ENCODE measurements at places on chromosomes 2 and 18.

- DNase-seq, result no peak
- H3K4me3 ChIP-seq, result no peak overlapping the region
- no peak overlapping the region for H3K27ac ChIP-seq
- no peaks in the 10 kb centered on the region for H3K36me3 ChIP-seq
- no peaks in the 10 kb centered on the region for H3K4me1 ChIP-seq
Measured at GRCh38 chr2:16096962-16097361, 156.6 kb downstream of the MYCN start.

DNA sequence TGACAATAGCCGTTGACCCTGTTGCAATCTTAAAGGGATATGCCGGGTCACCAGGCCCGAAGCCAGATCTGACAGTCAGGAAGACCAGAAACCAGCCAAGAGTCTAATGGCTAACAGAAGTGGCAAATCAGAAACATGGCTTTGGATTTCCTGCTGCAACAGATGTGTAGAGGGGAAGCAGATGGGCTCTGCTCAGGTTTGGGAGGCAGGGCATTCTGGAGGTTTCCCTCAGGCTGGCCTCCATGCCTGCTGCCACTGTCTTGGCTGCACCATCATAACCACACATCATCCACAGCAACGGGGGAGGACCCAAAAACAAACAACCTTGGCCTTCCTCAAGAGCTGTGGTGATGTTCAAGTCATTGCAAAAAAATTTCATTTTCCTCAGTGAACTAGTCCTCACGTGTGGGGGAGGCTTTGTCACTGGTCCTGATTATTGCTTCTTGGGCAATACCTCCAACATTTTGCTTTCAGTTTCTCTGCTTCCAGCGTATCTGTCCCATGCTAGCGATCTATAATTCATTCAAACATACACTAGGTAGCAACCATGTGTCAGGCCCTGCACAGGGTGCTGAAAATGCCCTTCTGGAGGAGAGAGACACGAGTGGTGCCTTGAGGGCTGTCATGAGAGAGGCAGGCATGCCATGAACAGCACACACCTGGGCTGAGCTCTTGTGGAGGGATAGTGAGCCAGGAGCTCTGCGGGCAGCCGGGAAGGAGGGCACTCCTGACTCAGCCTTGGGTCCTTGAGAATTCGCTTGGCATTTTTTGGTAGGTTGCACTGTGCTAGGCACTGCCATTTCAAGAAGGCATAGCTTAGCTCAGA, 48.2 kb upstream of the LGALSL start:
- H3K27ac ChIP-seq, result no peak overlapping the region
- H3K36me3 ChIP-seq, result no peaks in the 10 kb centered on the region
- no peak overlapping the region for H3K4me3 ChIP-seq
- H3K27me3 ChIP-seq, result peaks cover 6% of the 10 kb centered on the region
- DNase-seq, result no peak

GRCh38 chr2:183533021-183533420, 408.8 kb downstream of the NUP35 start:
- DNase-seq, result no peak
- no peak overlapping the region for H3K27ac ChIP-seq
- no peaks in the 10 kb centered on the region for H3K4me1 ChIP-seq

DNA sequence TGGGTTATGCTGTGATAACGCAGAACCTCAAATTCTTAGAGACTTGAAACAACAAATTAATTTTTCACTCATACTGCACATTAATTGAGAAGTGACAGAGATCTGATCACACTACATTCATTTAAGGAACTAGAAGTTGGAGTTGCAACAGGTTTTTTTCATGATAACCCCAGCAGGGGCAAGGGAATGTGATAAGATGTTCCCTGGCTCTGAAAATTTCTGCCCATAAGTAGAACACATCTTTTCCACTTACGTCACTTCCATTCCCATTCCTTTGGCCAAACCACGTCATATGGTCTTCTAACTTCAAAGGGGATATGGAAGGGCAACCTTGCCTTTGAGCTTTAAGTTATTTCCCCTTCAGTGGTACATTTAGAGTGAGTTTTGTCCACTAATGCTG, 29.7 kb upstream of the PSME4 start:
- no peak for DNase-seq
- no peaks in the 10 kb centered on the region for H3K4me1 ChIP-seq
- no peak overlapping the region for H3K27ac ChIP-seq
- H3K36me3 ChIP-seq, result peaks cover 4% of the 10 kb centered on the region
- H3K4me3 ChIP-seq, result no peak overlapping the region

DNA sequence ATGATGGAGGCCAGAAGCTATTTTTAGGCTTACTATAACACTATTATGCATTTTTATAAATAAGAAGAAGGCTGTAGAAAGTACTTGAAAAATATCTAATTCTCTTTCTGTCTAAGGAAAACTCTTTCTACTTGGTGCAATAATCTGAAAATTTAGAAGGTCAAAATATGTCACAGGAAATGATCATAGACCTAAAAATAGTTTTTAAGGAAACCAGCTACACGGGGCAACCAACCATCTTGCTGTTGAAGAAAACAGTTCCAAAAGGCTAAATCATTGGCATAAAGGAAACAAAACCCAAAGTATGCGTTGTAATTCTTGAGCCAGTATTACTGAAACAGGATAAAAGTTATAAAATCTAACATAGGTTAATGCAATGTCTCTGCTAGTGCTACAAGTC, 40.2 kb downstream of the SOCS6 start:
- H3K4me3 ChIP-seq, result no peak overlapping the region
- no peak overlapping the region for H3K27ac ChIP-seq
- no peak for DNase-seq
- H3K27me3 ChIP-seq, result no peaks in the 10 kb centered on the region
- no peaks in the 10 kb centered on the region for H3K4me1 ChIP-seq

Measured in activated naive CD8-positive, alpha-beta T cell treated with anti-CD3 and anti-CD28 coated beads, Interleukin-2, amount 10 ng/mL, durations not matched to agents 7 days and 5 days (primary cell).